Activated CD4-positive, alpha-beta T cell treated with anti-CD3 and anti-CD28 coated beads, Interleukin-2, amount 50 U/mL, for 16 hours (primary cell): ENCODE measurements at places on chromosomes 4 and X.

DNA sequence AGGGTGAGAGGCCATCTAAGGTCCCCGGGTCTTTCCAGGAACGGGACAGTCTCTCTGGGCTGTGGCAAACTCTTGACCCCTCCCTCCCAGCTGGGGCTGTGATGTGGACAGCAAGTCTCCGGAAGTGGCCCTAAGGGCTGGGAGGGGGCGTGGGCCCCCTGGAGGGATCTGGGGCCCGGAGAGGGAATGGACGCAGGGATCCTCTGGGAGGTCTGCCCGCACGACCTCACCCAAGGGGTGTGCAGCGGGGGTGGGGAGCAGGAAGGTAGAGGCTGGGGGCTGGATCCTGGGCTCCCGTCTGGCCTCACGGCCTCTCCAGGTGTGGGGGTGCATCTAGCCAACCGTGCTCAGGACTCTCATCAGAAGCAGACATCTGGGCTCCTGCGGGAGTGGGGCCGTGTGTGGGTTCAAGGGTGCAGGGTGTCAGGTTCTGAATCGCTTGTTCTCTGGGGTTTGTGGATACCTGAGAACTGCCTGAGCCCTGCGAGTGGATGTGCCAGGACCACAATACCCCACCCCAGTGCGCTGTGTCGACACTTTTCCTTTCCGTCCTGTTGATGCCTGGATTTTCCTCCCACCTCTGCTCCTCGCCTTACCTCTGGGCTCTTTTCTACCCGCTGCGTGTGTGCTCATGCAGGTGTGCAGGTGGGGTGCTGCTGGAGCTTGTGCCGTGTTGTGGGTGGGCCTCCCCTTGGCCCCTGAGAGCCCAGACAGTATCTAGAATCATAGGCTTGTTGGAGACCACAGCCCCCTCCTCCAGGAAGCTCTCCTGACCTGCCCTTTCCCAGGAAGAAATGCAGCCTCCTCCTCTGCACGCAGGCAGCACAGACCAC lies 915 bp downstream of the CPZ start:
- no peak for DNase-seq

- DNase-seq: no peak
These were observed 2.0 kb downstream of the ARX start for GRCh38 chrX:25013632-25014365.

- DNase-seq: peak; percentile 31
These were observed 31.1 kb downstream of the F11 start for GRCh38 chr4:186297013-186297645.

DNA sequence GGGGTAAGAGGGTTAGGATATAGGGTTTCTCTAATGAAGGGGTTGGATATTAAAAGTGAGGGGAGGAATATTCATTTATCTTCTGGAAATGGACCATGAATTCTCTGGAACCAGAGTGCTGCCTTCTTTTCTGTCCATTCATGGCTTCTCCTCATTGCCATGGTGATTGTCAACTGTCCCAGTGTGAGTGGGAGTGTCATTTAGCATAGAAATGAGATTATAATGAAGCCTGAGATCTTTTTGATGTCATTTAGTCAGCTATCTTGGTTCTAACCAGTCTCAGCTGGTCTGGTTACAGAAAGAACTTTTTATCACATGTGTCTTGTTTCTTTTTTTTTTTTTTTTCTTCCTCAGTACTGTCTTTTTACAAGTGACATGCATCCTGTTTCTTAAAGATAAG lies 497.3 kb upstream of the PITX2 start:
- no peak for DNase-seq

- no peak for DNase-seq
These were observed 39.4 kb upstream of the SHROOM4 start for GRCh38 chrX:50853399-50853798.

- no peak for DNase-seq
These were observed 52.5 kb downstream of the TRPC5OS start for GRCh38 chrX:111928456-111928855.

DNA sequence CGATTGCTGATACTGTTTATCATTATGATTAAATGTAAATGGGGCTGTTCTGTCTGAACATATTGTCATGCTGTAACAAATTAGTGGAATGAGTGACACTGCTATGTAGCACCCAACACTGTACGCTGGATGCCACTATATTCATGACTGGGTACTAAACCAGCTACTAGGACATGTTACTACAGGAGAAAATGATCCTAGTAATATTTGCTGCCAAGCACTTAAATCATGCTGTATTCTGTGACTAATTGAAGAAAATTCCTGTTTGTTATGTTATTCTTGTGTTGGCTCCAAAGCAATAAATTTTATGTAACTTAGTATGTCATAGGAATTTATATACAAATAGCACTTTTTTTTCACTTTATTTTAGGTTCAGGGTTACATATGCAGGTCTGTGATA lies 804.2 kb downstream of the CENPC start:
- DNase-seq: no peak

- no peak for DNase-seq
These were observed 23.7 kb upstream of the NUDT6 start for GRCh38 chr4:122946142-122946541.

GRCh38 chrX:57453901-57454300 lies 137.9 kb upstream of the ZXDB start:
- DNase-seq: peak; percentile 33

GRCh38 chr4:34766935-34767334 lies 1477.4 kb downstream of the ARAP2 start:
- DNase-seq: no peak

- peak; percentile 74 for DNase-seq
These were observed at the start of gene CASP6 for GRCh38 chr4:109702950-109703663. TSS of gene CASP6 (minus strand) at chr4:109703445. CDS start at chr4:109703395, 50 bp downstream.

- DNase-seq: no peak
These were observed 5.5 kb upstream of the ASMT start for GRCh38 chrX:1609311-1609710.

DNA sequence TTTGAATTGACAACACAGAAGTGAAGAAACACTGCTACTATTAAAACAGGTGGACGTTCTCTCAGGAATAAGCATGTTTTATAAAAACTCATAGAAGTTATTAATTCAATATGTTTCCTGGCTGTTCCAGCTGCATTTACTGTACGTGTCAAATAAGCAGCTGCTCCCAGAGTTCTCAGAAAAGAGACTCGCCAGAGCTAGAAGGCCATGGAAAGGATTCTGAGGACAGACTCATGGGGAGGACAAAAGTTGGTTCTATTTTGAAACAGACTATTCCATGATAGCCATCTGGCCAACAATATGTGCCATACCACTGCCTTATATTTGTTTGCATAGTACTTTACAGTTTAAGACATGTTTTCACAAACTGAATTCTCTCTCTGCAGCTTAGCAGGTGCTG lies 136.5 kb downstream of the NR3C2 start:
- DNase-seq: no peak

- DNase-seq: no peak
These were observed 32.3 kb downstream of the SH3RF1 start for GRCh38 chr4:169238445-169238844.

- DNase-seq: no peak
These were observed 898.2 kb upstream of the AGA start for GRCh38 chr4:178340468-178340867.

- DNase-seq: no peak
These were observed 100.1 kb downstream of the CXXC4 start for GRCh38 chr4:104394406-104395167.

GRCh38 chr4:129344058-129344457 lies 248.1 kb downstream of the C4orf33 start:
- DNase-seq: peak; percentile 8

GRCh38 chrX:88526385-88526784 lies 220.6 kb upstream of the CPXCR1 start:
- no peak for DNase-seq

- no peak for DNase-seq
These were observed 199.7 kb downstream of the HS6ST2 start for GRCh38 chrX:132758759-132759158.

- DNase-seq: no peak
These were observed 153.7 kb downstream of the PPP4R3C start for GRCh38 chrX:27309406-27309805.
